ENCODE measurements at places on chromosomes 2 and 18.

- no peak for DNase-seq
These were observed 163.5 kb upstream of the CXCR4 start for GRCh38 chr2:136281281-136282114.

DNA sequence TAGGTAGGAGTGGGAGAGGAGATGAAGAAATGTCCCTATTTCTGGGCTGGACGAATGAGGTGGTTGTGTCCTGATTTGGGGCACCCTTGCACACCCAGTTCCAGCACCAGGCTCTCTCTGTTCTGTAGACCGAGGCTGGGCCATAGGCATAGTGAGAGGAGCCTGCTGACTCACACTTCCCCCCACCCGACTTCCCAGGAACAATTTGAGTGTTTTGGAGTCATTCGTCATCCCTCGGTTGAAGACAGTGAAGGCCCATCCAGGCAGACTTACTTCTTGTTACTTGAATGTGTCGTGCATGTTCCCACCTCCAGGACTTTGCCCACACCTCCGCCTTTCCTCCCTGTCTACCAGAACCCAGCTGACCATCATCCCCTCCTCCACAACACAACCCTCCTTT, 179.1 kb downstream of the HAUS1 start:
- no peak for DNase-seq

DNA sequence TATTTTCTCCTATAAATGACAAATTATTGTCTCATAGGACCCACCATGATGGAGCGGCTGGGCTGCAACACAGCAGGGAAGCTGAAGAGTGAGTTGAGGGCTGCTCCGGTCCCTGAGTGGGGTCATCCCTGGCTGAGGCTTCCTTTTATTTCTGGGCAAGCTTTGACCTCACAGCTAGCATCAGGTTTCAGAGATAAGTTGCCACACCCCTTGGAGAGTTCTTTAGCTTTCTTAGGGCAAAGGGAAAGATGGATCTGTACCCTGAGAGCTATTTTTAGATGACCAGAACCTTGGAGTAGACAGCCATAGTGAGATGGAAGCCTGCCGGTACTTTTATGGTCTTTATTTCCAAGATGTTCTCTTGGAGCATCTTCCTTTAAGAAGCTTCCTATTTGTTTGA, 11.5 kb downstream of the MYL1 start:
- no peak for DNase-seq

GRCh38 chr2:99559075-99559662, 69.4 kb upstream of the REV1 start:
- peak; percentile 58 for DNase-seq

- DNase-seq, result no peak
These were observed 644 bp upstream of the QPCT start for GRCh38 chr2:37343537-37344434.

DNA sequence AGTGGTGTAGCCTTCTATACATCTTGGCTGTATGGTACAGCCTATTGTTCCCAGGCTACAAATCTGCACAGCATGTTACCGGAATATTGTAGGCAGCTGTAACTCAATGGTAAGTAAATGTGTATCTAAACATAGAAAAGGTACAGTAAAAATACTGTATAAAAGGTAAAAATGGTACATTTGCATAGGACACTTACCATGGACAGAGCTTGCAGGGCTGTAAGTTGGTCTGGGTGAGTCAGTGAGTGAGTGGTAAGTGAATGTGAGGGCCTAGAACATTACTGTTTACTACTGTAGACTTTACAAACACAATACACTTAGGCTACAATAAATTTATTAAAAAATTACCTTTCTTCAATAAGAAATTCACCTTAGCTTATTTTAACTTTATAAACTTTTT, 3.7 kb upstream of the MRPS9 start:
- DNase-seq, result no peak

DNA sequence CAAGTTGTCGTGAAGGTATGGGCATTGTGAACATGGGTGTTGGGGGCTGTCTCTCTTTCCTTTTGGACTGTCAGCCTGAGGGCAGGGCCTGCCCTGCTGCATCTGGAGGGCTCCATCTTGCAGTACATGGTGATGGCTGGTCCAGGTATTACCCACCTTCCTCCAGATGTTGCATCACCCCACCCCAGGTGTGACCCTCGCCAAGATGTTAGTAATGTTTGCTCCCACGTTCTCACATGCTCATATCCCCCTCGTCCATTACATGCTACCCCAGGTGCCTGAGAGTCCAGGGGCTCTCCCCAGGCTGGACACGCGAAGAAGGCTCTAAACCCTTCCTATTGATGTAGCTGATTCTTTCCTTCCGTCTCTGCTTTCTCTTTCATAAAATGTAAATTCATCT, 13.9 kb downstream of the ZAP70 start:
- DNase-seq, result no peak

DNA sequence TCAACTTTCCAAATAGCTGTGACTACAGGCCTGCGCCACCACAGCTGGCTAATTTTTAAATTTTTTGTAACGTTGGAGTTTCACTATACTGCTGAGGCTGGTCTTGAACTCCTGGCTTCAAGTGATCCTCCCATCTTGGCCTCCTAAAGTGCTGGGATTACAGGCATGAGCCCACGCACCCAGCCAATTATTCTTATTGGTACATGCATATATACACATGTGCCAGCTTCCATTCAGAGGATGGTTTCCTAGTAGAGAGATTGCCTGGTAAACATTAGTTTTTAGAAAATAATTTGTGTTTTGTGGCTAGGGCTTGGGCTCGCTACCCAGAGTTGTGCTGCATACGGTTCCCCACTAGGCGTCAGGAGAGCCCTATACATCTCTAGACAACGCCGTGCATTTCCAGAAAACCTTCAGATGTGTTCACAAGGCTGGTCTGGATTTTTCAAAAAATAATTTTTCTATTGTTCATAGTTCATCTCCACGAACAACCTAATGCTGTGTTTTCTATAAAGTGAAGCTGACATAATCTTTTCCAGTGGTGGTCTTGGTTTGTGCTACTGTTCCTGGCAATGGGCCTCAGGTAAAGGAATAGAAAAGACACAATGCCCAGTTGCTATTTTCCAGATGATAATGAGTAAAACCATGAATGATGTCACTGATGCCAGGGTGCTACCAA, 14.6 kb upstream of the AFG3L2 start:
- DNase-seq, result no peak

DNA sequence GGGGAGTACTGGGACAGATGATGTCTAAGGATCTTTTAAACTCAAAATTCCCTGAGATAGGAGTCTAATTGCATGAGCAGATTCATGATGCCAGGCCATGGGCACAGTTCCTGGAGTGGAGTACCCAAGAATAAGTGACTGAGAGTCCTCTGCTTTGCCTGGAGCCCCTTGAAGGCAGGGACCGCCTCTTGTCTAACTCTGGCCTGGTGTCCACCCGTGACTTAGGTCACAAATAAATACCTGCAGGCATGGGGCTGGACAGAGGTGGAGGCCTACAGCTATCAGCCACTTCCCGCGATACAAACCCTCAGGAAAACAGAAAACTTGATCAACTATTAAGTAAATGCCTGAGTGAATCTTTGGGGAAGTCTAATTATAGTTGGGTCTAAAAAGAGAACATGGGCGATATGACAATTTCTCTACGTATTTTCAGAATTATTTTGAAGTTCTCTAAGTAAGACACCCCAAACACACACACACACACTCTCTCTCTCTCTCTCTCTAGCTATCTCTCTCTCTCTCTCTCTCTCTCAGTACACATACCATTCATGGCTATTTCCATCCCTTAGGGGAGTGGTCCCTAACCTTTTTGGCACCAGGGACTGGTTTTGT, 1.8 kb upstream of the WIPF1 start:
- no peak for DNase-seq

- no peak for DNase-seq
These were observed 1.2 kb downstream of the SLC35F5 start for GRCh38 chr2:113755035-113755834.

DNA sequence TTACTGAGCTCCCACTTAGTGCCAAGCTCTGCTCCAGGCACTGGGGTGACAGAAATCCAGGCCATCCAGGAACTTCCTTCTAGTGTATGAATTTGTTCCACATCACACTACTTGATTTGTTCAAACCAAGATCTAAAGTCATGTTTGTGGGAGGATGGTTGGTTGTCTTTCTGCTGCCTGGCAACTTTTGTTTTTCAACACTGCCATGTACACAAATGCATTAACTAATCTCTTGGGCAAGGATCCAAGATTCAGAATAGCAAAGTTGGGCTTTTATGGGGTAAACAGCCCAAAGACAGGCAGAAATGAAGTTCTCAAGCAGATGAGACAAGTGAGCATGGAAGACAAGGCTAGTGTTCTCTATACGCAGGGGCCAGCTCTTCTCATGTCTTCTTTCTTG, 53.4 kb upstream of the PROKR1 start:
- DNase-seq, result no peak

DNA sequence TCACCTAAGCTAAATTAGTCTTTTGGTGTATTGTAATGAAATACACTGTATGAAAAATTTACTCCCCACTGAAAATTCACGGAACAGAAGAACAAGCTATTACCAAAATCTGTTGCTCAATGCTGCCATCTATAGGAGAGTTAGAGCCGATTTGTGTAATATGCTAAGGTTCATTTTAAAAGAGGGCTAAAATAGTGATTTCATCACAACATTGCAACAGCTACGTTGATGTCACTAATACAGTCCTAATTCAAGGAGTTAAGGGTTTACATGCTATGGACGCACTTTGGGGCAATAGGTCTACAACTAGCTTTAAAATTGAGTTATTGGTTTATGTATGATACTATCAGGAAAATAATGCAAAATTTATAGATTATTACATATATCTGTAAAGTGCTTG, 3.0 kb upstream of the IRS1 start:
- DNase-seq, result no peak

GRCh38 chr2:85853499-85854165, 35.2 kb downstream of the ST3GAL5 start:
- no peak for DNase-seq

- no peak for DNase-seq
These were observed 146.4 kb downstream of the DAW1 start for GRCh38 chr2:228017784-228018183.

All from GM18507 (cell line).